ENCODE measurements at places on chromosomes 16 and 17.

GRCh38 chr17:80942423-80943345 lies 49.0 kb upstream of the CHMP6 start:
- H3K4me1 ChIP-seq, result peaks cover 9% of the 10 kb centered on the region
- no peak overlapping the region for H3K27ac ChIP-seq
- H3K4me3 ChIP-seq, result no peak overlapping the region
- H3K36me3 ChIP-seq, result peaks cover 23% of the 10 kb centered on the region

DNA sequence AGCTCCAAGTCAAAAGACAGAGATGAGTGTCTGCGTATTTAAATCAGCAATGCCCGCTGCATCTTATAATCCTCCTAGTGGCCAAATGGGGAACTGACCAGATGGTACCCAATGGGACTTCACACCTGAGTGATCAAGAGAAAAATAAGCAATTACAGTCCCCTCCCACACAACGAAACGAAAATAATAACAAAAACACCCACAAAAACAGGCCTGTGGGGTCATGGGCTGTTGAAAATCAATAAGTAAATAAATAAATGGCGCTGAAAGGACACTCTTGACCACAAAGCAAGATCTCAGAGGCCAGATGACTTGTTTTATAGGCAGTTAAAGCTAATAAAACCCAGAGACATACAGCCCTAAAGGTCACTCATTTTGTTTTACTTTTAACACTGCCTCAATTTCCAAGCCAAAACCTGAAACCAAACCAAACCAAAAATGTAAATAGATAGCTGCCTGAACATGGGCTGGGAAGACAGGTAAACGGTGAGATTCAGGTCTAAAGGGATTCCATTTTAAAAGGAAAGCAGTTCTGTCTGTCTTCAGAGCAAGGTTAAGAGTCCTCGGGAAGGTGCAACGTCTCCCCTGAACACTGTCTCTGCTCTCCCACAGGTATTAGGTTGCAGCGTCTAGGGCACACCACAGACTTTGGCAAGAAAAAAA lies 1.3 kb downstream of the ZNF821 start:
- no peaks in the 10 kb centered on the region for H3K27me3 ChIP-seq
- peak overlapping the region; percentile 81 for H3K27ac ChIP-seq
- no peak for DNase-seq
- peaks cover 15% of the 10 kb centered on the region for H3K4me1 ChIP-seq

DNA sequence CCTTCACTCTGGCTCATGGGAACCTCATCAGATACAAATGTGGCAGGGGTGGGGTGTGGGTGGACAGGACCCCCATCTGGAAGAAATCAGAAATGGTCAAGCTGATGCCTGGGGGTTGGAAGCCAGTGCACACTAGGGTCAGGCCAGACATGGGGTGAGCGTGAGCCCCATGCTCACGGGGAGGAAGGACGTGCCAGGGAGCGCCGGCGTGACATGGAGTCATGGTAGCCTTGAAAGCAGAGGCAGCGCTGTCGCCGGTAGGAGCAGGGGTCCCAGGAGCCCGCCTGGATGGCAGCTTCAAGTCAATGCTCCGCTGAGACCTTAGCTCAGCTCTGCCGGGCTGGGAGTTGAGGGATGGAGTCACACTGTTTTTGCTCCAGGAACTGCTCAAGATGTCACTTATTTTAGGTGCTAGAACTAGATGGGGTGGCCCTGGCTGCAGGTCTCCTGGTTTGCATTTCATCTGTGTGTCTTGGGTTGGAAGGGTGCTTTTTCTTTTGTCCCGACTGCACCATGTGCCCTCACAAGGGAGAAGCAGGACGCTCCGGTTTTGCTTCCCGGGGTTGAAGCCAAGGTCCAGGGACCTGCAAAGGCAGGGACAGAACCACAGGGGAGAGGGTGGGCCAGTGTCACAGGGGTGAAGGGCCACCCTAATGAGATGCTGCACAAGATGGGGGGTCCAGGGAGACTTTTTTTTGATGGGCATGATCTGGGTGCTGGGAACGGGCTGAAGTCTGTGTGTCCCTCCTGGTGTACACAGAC lies 51.4 kb downstream of the USP22 start:
- DNase-seq, result no peak
- H3K36me3 ChIP-seq, result peaks cover 9% of the 10 kb centered on the region
- H3K4me1 ChIP-seq, result peaks cover 23% of the 10 kb centered on the region

DNA sequence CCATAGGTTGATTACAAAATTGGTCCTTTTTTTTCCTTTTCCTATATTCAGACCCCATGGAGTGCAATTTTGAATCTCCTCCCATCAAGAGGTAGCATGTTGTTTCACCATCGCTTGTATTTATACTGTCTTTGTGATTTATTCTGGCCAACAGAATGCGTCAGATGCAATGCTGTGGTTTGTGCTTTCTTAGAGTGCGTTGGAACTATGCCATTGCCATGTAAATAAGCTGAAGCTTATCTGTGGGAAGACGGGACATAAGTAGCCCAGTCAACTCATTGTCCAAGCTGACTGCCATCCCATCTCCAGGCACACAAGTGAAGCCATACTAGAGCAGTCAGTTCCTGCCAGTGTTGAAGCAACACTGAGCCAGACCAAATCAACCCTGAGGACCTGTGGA lies 1339.3 kb upstream of the GOT2 start:
- no peaks in the 10 kb centered on the region for H3K4me1 ChIP-seq
- no peak overlapping the region for H3K4me3 ChIP-seq
- H3K27ac ChIP-seq, result no peak overlapping the region
- no peaks in the 10 kb centered on the region for H3K36me3 ChIP-seq
